ENCODE measurements at places on chromosomes 7 and 10.
A peak's percentile ranks its signal among the peaks of the same experiment; 100 is the strongest.

- DNase-seq: no peak
Measured at GRCh38 chr7:116218051-116218645, 7.8 kb downstream of the TES start.

- no peak for DNase-seq
Measured at GRCh38 chr10:3702569-3702968, 82.4 kb downstream of the KLF6 start.

GRCh38 chr7:30545791-30546555 lies 41.3 kb upstream of the GGCT start:
- DNase-seq: no peak

DNA sequence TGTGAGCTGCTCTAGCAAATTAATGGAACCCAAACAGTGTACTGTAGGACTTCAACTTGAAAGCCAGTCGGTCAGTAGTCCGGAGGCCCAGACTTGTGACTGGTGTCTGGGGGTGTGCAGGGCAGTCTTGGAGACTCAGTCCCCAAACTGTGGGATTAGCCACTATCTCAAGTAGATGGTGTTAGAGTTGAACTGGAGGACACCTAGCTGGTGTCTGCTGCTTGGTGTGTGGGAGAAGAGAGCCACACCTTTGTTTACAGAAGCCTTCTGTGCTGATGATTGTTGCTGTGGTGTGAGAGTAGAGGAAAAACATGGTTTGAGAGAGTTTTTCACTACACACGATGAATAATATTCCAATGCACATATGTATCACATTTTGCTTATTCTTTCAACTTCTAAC lies 47.4 kb downstream of the CUL2 start:
- DNase-seq: no peak

DNA sequence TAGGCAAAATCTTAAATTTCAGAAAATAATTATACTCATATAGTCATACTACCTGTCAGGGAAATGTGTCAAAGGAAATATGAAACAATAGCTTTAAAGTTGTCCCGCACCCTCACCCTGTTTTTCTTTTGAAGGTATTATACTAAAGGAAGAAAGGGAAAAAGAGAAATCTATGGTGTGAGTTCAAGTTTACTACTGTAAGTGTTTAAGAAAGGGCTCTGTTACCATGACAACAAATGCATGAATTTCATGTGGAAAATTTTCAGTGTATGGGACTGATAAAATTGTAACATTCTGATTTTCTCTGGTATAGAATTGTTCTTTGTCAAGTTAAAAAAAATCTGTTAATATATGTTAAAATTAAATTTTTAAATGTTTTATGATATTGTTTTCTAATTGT lies 229.8 kb downstream of the ADK start:
- no peak for DNase-seq

GRCh38 chr7:127717502-127718339 lies 65.7 kb downstream of the SND1 start:
- DNase-seq: no peak

DNA sequence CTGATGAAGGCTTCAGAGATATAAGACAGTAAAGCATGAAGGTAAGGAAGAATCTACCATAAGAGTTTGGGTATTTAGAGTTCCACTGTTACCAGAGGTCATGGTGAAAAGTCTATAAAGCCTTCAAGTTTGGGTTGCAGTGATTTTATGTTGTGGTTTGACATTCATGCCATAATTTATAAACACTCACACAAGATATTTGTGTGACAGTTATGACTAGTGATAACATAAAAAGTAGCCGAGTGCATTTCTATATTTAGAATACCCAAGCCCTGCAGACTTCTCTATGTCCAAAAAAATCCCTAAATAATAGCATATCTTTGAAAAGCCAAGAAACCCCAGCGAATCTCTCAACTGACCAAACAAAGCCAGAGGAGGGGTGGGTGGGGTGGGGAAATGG lies 229.9 kb downstream of the CXCL12 start:
- DNase-seq: no peak

DNA sequence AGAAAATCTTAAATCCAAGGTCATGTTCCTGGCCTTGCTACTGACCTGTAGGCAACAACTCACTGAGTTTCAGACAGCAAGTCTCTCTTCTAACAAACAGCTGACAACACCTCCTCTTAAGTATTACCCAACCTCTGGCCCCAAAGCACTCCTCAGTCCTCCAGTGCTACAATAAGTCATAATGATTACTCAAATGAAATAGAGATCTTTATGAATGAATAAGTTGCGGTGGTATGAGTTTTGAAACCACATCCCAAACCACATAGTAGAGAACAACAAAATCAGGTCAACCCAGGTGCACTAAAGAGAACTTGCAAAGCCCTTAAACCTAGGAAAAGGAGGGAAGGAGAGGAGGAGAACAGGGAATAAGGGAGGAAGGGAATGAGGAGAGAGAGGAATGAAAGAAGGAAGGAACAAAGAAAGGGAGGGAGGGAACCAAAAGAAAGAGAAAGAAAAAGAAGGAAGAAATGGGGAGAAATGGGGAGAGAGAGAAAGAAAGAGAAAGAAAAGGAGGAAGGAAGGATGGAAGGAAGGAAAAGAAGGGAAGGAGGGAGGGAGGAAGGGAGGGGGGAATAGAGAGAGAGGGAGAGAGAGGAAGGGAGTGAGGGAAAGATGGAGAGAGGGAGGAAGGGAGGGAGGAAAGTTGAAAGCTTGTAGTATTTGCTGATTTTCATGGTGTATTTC lies 142.8 kb upstream of the CALCR start:
- DNase-seq: no peak

GRCh38 chr10:90276894-90277475 lies 575.6 kb downstream of the KIF20B start:
- DNase-seq: no peak

- no peak for DNase-seq
Measured at GRCh38 chr10:64523065-64523759, 1002.0 kb downstream of the REEP3 start.

GRCh38 chr10:34814223-34814912 lies 728 bp downstream of the PARD3 start:
- DNase-seq: no peak

- DNase-seq: no peak
Measured at GRCh38 chr7:17802056-17802455, 138.2 kb downstream of the SNX13 start.

GRCh38 chr10:7209458-7209857 lies 201.4 kb downstream of the SFMBT2 start:
- DNase-seq: no peak

DNA sequence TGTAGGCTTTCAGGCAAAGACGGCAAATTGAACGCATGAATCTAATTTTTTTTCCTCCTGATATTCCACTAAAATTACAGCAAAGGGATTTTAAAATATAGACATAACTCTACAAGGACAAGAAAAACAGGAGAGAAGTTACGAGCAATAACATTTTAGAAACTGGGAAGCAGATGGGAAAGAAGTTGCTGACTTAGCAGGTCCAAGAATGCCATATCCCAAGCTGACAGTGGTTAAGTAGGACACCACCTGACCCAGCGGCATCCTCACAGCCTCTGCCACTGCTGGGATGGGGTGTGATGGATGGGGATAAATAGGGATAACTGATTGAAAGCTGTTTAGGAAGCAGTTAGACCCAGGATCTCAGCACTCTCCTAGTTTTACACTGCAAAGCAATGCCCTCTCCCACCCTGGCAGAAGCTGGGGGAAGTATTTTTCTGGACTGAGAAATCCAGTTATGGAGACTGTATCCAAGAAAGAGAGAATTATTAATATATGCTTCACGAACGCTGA lies 99.3 kb upstream of the LEP start:
- no peak for DNase-seq

DNA sequence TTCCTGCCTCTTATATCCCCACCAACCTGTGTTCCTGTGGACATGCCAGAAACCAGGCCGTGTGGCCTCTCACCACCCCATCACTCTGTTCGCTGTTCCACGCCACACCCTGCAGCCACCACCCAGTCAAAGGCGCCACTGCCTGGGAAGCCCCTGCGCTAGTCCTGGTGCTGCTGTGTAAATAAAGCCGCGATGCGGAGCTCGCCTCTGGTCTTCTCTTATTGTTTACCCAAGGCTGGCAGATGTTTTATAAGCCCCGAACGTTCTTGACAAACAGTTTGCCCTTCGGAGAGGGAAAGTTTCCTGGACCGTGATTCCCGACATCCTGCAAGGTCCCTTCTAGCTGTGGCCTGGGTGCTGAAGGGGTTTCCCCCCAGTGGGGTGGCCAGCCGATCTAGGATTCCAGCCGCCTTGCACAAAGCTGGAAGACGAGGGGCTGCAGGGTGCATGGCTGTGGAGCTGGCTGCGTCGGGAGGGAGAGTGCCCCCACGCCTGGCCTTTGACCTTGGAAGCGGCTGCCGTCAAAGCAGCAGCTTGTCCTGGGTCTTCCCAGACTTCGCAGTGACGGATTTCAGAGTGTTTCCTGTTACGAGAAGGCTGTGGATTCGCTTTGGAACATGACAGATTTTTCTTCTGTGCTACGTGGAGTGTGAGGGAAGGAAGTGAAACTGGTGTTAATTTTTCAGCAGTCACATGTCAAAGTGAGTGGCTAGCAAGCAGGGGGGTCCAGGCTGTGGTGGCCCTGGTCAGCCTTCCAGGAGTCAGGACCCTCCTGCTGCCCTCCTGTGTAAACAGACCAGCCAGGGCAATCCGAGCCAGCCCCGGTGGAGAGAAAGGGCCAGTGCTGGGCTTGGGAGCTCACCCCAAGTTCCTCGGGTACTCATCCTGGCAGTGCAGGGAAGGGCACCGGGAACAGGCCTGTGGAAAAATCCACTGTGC lies 61.6 kb downstream of the LHPP start:
- DNase-seq: no peak

- no peak for DNase-seq
Measured at GRCh38 chr7:155260498-155260872, 37.2 kb upstream of the INSIG1 start.

DNA sequence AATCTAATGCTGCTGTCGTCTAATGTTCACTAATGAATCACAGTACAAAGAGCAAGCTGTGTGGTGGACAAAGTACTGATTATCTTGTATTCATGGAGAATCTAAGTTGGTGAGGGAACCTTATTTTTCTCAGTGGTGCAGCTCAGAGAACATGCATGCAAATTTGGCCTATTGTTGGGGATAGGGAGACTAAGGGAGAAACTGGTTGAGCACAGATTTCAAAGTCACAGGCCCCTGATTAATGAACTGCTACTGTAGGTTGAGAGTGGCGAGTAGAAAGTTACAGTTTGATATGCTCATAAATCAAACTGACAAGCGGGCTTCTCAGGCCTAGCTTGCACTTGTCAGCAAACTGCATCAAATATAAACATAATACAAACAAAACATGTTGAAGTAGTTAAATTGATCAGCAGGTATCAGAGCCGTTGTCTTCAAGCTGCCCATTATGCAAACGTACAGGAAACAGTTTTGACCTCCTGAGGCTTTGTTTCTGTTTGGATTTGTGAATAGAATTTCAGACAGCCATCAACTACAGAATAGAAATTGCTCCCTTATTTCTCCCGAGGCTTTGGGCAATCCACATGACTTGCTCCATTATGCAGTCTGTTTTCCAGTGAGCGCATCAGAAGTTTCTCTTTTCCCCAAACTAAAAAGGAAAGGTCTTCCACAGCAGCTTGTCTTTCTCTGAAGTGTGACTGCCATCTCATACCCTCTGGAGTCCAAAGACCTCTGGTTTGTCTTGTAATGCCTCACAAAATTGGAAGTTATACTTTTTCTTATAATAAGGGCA lies 215.8 kb downstream of the FOXP2 start:
- DNase-seq: no peak

DNA sequence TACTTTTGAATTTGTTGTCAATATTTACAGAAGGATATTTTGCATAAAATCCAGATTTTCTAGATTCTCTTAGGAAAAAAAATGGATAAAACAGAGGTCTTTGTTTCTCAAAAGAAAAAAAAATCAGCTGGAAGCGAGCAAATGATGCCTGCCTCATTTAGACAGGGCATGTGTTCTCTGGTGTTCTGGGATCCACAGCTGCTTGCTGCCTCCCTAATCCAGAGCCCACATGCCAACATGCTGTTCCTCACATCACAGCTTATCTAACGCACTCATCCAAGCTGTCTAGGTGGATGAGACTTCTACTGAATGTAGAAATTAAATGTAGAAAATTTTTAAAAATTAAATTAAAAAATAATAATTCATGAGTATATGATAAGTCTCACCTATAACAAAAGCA lies 630.1 kb downstream of the SORCS1 start:
- DNase-seq: no peak

DNA sequence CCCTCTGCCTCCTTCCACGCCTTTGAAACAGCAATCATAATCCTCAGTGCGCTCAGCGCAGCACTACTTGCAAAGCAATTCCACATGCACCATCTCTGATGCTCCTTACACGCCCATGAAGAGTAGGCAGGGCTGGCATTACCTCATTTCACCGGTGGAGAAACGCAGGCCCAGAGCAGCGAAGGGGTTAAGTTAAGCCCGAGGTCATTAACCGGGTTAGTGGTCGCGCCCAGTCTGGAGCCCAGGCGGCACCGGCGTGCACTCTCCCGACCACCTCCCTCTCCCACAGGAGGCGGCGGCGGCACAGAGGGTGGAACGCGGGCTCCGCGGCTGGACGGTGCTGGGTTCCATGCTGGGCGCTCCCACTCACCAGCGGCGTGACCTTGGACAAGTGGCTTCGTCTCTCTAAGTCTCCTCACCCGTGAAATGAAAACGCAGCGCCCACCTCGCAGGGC lies 515 bp downstream of the FASTK start:
- DNase-seq: no peak

- no peak for DNase-seq
Measured at GRCh38 chr10:14669576-14669975, 105.1 kb downstream of the FAM107B start.

GRCh38 chr10:70785190-70785589 lies at the start of gene TBATA:
TBATA (minus strand) TSS chr10:70785377; CDS start chr10:70783379, 1,998 bp downstream.
- DNase-seq: no peak

GRCh38 chr7:90570373-90570959 lies 25.7 kb upstream of the CDK14 start:
- DNase-seq: no peak

GRCh38 chr10:3948843-3949242 lies 163.8 kb upstream of the KLF6 start:
- peak; percentile 55 for DNase-seq

All from stimulated activated CD8-positive, alpha-beta memory T cell treated with anti-CD3 and anti-CD28 coated beads, Interleukin-2, amount 100 ng/mL, for 1 hour (primary cell).